HT1080 (cell line): ENCODE measurements at places on chromosomes 7 and 10. TPM values are rescaled to one million over a fixed set of nuclear protein-coding genes. Genes with fewer than 3 reads are reported as not detected.

DNA sequence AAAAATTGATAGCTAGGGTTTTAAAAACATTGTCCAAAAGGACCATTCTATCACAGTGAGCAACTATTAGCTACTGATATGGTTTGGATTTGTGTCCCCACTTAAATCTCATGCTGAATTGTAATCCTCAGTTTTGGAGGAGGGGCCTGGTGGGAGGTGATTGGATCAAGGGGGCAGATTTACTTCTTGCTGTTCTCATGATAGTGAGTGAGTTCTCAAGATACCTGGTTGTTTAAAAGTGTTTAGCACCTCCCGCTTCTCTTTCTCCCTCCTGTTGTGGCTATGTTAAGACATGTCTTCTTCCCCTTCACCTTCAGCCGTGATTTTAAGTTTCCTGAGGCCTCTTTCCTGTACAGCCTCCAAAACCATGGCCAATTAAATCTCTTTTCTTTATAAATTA lies 500.4 kb upstream of the POT1 start:
- no peak for DNase-seq

GRCh38 chr7:149196151-149196704 lies 882 bp downstream of the ZNF282 start:
- no peak for DNase-seq

DNA sequence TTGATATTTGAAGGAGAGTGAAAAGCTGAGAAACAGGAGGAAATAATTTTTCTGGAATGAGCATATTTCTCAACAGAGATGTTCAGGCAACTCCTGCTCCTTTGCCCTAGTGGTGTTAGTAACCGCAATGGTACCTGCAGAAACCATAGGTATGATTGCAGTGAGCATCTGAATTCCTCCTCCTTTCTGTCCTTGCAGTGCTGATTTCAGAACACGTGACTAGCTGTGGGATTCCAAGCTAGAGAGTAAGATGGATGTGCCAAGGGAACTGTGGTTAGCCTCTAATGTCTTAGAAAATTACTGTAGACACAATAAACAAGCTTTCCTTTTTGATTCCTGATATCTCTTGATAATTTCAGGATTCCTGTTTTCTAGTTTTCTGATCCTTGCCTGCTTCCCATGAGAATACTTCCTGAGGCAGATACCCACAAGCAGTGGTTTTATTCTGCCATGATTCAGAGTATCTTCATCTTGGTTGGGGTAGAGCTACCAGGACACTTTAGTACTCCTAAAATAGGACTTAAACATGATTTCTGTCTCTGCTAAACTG lies 27.5 kb downstream of the LRGUK start:
- DNase-seq: no peak

DNA sequence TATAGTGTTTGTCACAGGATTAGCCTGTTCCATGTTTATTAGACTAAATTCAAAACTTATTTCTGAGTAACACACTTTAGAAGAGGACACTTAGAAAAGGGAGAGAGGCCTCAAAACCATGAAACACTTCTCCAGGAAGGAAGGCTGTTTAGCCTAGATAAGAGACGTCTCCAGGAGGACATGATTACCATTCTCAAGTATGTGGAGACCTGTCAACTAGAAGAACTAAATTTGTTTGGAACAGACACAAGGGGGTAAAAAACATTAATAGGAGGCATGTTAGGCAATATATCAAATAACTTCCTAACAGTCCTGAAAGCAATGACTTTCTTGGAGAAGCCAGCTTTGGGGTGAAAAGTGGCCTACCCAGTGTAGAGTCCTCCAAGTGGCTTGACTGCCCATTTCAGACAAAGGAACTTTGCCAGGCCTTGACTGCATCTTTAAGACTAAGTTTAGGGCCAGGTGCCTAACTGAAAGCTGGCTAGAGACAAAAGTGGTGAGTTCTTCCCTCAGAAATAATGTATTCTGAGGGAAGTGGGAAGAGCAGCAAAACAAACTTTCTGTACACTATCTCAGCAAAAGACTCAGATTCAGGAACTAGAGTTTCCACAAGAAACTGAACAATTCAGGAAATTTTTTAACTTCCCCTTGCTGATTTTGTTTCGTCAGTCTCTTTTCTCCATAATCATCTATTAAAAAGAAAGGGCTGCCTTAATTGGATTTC lies 11.8 kb downstream of the NCOA4 start:
- DNase-seq: no peak

DNA sequence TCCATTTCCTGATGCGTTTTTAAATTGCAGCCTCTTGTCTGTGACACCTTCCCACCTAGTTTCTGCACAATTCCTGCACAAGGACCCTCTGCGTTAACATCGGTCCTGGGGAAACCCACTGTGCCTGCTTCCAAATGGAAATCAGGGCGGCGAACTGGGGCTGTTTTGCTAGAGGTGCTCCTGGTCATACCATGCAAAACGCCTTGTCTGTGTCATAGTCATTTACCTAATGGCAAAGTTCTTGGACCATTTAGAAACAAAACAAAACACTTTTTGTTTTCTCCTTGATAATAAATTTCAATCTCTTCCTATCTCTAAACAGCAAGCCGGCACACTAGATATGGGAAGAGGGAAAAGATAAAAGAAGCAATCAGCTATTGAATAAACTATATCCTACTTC lies 206.9 kb upstream of the KLF14 start:
- no peak for DNase-seq

DNA sequence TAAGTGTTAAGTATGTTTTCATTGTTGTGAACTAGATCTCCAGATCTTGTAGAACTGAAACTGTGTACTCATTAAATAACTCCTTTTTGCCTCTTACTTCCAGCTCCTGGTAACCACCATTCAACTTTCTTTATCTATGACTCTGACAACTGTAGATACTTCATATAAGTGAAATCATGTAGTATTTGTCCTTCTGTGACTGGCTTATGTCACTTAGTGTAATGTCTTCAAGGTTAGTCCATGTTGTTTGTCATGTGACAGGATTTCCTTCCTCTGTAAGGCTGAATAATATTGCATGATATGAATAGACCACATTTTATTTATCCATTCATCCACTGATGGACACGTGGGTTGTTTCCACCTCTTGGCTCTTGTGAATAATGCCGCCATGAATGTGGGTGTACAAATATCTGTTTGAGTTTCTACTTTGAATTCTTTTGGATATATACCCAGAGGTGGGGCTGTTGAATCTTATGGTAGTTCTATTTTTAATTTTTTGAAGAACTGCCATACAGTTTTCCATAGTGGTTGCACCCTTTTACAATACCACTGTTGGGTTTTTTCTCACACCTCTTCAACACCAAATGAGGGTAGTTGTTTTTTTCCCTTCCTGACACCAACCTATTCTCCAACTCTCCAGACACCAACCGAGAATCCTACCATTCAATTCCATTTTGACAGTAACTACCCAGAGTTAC lies 10.7 kb upstream of the FMC1 start:
- DNase-seq: no peak

Gene STAG3
- total RNA-seq: 0.10 and 0.23 TPM in 2 replicates

Gene ELMO1
- total RNA-seq: 6.2 and 12.3 TPM in 2 replicates
